Aorta (tissue), 5 donors: ENCODE measurements at places on chromosomes 2 and 18. TPM values are rescaled to one million over a fixed set of nuclear protein-coding genes. Genes with fewer than 3 reads are reported as not detected.
A peak's percentile ranks its signal among the peaks of the same experiment; 100 is the strongest.

RIT2 gene
- not detected for total RNA-seq

FSHR gene
- not detected for total RNA-seq

DSG3 gene
- not detected for total RNA-seq

DNA sequence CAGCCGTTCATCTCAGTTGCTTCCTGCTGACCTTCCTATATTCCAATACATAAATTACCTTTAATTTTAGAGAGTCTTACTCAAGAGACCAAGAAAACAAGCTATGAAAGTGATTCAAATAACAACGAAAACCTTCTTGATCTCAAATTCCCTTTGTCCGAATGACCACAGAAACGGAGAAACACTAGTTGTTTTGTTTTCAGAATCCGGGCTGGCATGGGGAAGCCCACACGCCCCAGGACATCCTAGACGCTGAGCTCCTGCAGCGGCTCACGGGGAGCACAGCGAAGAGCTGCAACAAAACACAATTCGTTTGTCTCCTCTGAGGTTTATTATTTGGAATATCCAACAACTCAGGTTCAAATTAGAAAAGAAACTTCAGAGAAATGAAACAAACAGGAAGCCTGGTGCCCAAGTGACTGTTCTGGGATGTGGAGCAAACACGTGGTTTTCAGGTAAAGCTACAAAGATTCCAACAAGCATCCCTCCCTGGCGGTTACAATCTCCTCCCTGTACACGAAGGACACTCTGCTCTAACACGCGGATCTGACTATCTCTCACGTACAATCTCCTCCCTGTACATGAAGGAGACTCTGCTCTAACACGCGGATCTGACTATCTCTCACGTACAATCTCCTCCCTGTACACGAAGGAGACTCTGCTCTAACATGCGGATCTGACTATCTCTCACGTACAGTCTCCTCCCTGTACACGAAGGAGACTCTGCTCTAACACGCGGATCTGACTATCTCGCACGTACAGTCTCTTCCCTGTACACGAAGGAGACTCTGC is 237.5 kb downstream of the TWIST2 start:
- DNase-seq: no peak

GRCh38 chr2:173962583-173963110 is 2.5 kb downstream of the SP3 start:
- no peak for DNase-seq

GRCh38 chr2:18077231-18077630 is 198.8 kb downstream of the KCNS3 start:
- no peak for DNase-seq

- DNase-seq: no peak
Observed at GRCh38 chr2:215961981-215962380, 51.4 kb downstream of the MREG start.

GRCh38 chr2:154447727-154448418 is 250.6 kb upstream of the KCNJ3 start:
- DNase-seq: no peak

DNA sequence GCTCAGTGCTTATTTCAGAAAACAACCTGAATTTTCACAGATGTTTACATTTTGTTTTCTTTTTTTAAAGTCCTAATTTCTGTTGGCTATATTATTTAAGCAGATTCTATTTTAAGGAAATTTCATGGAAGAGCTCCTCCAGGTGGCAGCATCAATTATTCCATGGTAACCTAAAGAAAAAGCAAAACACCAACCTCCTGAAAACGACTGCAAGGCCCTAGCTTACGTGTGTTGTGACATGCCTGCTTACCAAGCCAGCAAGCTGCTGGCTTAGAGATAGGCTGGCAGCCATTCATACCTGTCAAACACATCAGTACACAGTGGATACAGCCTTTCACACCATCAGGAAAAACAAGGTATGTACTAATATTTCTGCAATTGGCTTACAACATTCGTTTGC is 64.9 kb downstream of the LPIN2 start:
- DNase-seq: no peak

DNA sequence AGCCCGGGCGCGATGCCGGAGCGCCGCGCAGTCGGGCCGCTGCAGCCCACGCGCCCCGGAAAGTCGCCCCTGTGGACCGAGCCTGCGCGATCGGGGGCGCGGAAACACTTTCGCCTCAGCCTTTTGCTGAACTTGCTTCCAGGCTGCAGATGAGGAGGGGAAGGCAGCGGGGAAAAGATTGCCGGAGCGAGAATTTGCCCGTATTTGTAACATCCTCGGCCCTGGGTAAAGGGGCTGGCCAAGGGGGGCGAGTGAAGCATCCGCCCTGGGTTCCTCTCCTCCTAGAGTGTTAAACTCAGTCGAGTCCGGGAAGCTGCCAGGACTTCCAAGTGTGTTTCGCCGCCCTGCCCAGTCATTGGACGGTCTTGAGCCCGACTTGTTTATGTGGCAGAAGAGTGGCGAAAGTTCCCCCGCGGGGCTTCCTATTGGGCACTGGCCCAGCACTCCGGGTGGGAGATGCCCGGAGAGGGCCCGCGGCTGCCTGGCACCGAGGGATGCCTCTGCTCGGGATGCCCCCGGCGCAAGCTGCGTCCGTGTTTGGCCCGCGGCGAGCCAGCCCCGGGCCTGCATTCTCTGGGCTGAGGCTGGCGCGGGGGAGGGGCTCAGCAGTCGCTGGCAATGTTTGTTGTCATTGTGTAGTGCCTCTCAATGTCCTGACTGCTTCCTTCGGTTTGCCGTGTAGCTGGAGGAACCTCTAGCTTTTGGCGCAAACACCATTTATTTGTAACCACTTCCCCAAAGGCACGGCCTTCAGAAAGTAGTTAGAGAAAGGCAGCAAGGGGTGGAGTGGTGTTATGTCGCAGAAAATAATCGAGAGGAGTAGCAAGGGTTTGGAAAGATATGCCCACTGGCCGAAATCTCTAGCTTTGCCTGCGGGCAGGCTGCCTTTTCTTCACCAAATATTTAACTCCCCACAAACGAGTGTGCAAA is 1.1 kb downstream of the CYBRD1 start:
- DNase-seq: peak; percentile 88

DNA sequence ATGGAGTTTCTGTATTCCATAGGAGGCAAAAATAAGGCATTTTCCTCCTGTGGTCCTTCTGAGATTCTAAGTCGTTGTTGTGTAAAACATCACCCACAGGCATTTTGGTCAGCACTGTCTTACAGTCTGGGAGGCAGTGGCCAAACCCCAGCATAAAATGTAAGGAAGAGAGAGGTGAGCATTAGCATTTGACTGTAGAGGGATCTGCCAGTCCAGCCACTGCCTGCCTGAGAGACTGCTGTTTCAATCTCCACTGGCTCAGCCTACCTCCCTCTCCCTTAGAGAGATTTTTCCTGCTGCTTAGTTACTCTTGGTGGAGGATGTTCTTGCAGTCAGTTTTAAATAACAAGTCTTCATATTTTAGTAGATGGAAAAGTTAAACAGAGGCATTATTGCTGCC is 77.0 kb downstream of the ARHGEF33 start:
- DNase-seq: no peak
